Eye (tissue), 1 donor: ENCODE measurements at places on chromosomes 3 and 15.

- DNase-seq, result no peak
Measured at GRCh38 chr15:90930861-90931574, 1.3 kb downstream of the HDDC3 start.

GRCh38 chr15:61033940-61034677 lies 195.0 kb downstream of the RORA start:
- no peak for DNase-seq

- no peak for DNase-seq
Measured at GRCh38 chr3:111570404-111571030, 24.6 kb downstream of the ZBED2 start.

DNA sequence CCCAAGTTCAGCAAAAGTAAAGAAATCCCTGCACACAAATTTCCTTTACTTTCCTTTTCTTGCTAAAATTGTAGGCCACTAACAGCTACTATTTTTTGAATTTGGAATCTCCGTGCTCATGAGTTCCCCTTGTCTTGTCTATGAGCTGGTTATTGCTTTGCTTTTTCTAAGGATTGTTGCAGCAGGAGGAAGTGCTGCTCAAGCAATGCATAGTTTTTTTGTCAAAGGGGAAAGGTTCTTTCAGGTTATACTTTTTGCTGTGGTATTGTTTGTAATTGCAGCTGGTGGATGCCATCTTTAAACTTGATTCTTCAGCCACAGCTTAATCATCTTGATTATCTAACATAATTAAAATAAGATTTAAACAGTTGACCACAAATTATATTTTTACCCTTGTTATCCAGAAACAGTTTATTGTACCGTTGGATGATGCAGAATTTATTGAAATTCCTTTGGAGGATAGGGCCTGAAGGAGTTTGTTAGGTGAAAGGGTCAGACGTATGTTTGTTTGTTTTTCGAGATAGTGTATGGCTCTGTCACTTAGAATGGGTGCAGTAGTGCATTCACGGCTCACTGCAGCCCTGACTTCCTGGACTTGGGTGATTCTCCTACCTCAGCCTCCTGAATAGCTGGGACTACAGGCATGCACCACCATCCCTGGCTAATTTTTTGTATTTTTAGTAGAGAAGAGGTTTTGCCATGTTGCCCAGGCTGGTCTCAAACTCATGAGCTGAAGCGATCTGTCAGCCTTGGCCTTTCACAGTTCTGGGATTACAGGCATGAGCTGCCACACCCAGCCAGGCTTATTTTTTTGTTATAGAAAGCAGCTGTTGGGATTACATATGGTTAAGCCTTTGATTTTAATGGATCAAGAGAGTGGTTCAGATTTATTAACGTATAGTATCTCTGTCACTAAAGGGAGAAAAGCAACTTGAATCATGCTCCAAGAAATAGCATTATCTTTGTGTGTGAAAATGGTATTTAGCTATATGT lies 11.7 kb downstream of the MGA start:
- no peak for DNase-seq

DNA sequence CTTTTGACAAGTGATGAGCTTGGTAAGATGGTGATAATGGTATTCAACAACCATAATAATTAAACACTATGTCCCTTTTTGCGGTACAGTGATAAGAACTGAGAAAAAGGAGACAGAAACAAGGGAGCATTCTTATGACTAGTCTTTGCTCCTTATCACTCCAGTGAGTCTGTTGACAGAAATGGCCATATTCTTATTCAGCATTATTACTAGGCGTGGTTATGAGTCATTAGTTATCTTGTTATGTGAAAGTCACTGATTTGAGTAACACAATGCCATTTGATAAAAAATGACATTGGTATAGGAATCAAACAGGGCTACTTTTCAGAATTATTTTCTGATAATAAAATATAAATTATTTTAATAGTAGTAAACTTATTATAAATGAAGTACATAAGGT lies 193.5 kb downstream of the C3orf38 start:
- no peak for DNase-seq

- peak; percentile 19 for DNase-seq
Measured at GRCh38 chr3:81778678-81779182, 17.3 kb upstream of the GBE1 start.

GRCh38 chr3:155629556-155629955 lies 115.3 kb downstream of the PLCH1 start:
- DNase-seq, result peak; percentile 45

GRCh38 chr3:124837730-124838186 lies 49.4 kb downstream of the ITGB5 start:
- peak; percentile 84 for DNase-seq

- no peak for DNase-seq
Measured at GRCh38 chr3:169455472-169455871, 208.0 kb downstream of the MECOM start.

- DNase-seq, result no peak
Measured at GRCh38 chr3:3551981-3552380, 247.2 kb upstream of the LRRN1 start.

DNA sequence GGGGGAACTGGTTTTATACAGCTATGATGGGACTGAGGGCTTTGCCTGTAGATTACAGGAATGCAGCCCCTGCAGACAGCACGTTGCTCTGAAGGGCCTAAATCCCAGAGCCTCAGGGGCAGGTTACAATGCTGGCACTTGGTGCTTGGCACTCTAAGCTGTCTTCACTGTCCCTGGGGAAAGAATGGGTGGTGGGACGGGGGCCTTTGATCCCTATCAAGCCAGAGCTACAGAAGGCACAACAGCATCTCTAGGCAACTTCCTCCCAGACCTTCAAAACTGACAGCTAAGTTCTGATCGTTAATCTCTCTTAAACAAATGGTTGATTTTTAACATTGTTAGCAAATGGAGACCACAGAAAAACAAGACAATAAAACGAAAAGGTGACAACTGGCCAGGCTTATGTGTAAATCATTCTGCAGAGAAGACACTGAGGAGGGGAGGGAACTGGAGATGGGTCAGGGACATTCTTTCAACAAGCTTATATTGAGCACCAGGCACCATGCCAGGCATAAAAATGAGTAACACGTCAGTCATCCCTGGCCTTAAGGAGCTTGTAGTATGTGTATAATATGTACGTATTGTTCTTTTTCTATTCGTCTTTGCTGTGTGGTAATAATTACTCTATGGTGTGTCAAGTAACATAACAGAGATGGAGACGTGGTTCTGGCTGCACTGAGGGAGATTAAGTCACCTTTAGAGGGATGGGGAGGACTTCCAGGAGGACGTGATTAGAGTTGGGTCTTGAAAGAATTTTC lies 49.1 kb downstream of the CA12 start:
- no peak for DNase-seq

DNA sequence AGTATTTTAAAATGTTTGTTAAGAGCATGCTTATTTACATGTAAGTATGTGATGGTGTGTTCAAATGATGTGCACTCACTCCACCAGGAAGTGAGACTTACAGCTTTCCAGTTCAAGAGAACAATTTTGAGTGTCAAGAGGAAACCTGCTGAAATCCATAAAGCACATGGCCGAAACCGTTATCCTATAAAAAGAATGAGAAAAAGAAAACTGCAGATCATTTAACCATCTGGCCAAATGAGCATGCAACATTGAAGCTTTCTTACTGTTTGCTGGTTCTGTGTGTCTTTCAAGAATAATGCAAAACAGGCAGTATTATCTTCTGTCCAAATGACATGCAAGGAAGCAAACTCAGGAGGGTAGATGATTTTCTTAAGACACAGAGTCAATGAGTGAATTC lies 26.3 kb downstream of the GABRR3 start:
- no peak for DNase-seq

- no peak for DNase-seq
Measured at GRCh38 chr15:99708563-99708962, 24.7 kb downstream of the LYSMD4 start.
